ENCODE measurements at places on chromosomes 2 and 18.

DNA sequence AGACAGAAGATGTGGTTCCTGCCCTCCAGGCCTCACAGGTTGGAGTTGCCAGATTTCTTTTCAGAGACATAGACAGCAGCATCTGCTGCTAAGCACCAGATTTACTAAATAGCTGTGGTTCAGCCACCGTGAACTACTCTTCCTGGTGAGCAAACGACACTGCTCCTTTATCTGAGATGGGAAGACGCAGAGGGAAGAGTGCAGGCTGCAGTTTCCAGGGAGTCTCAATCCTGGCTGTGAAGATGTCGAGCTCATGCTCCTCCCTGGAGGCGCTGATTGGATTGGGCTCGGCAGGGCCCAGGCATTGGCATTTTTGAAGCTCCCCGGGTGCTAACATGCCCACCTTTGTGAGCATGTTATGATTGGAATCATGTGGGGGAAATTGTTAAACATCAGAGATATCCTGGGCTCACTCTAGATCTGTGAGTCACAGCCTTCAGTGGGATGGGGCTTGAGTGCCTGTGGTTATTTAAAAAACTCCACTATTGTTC is 314.8 kb downstream of the TSN start:
- DNase-seq, result no peak

DNA sequence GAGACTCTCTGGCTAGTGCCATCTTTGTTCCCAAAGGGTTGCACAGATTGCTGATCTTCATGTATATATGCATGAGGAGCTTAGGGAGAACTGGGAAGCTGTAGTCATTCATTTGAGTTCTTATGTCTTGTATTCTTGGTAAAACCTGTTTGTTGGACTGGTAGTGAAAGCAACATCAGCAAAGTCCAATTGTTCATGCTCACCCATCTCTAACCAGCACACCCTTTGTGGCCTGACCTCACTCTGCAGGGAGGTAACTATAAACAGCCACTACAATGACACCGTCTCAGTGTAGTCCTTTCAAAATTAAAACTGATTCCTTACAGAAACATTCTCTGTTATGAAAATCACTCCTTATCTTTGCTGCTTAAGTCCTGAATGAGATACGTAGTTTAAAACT is 13.9 kb upstream of the LMAN1 start:
- no peak for DNase-seq

DNA sequence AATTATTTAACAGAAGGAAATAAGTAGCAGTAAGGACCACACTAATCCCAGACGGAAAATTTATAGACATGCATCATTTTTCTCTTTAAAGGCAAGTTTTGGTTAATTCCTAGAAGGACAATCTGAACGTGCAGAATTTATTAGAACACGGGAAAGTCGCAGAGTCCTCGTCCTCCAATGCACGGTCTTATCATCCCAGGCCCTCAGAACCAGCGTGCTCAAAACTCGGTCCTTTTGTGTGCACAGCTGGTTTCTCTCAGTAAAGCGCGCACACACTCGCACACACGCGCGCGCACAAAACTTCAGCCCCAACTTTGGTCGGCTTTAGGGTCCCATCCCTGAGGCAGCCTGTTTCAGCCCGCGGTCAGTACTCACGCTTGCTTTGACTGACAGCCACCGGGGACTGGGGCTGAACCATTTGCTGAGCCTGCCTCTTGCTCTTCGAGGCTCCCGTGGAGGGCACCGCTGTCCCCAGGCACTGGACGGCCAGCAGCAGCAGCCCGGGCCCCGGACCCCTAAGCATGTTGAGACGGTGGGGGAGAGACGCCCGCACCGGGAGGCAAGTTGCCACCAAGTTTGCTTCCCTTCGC is 493 bp downstream of the FN1 start:
- no peak for DNase-seq

- no peak for DNase-seq
Observed at GRCh38 chr18:51171223-51171622, 26.3 kb downstream of the MEX3C start.

DNA sequence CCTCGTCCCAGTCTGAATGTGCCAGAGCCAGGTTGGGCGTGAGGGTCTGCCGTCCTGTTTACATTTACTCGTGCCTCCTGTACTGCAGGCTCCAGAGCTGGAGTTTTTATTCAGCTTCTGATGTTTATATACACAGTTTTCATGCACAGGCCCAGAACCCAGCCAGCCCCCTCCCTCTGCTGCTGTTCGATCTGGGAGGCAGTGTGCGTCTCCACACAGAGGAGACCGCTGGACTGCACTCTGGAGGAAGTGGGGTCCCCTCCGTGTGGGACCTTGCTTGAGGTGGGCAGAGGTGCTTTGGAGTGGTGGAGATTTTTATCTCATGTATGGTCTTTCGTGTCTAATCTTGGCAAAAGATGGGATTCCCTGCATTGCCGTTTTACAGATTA is 90.6 kb downstream of the GLI2 start:
- DNase-seq, result no peak
